Natural killer cell treated with Interleukin-12 subunit alpha and Interleukin-12 subunit beta and Interleukin-15 and Interleukin-18, amount 100 ng/mL, for 72 hours (primary cell): ENCODE measurements at places on chromosomes 6 and 20. TPM values are rescaled to one million over a fixed set of nuclear protein-coding genes. Genes with fewer than 3 reads are reported as not detected.

GRCh38 chr20:2697768-2698167, 5.2 kb downstream of the EBF4 start:
- no peaks in the 10 kb centered on the region for H3K36me3 ChIP-seq
- no peak overlapping the region for H3K27ac ChIP-seq
- H3K4me3 ChIP-seq, result no peak overlapping the region
- no peak for DNase-seq

- H3K4me1 ChIP-seq, result peaks cover 88% of the 10 kb centered on the region
- peak overlapping the region; percentile 75 for H3K4me3 ChIP-seq
- H3K27me3 ChIP-seq, result no peaks in the 10 kb centered on the region
- no peaks in the 10 kb centered on the region for H3K36me3 ChIP-seq
- peak; percentile 67 for DNase-seq
Observed at GRCh38 chr6:136751522-136751956, 40.7 kb downstream of the MAP3K5 start.

Gene SLPI
- total RNA-seq, result 7.2 TPM

- H3K36me3 ChIP-seq, result peaks cover 5% of the 10 kb centered on the region
- H3K27me3 ChIP-seq, result no peaks in the 10 kb centered on the region
- H3K4me1 ChIP-seq, result peaks cover 2% of the 10 kb centered on the region
- H3K4me3 ChIP-seq, result no peak overlapping the region
- DNase-seq, result peak; percentile 26
Observed at GRCh38 chr20:35005463-35005961, 49.8 kb downstream of the MYH7B start.

- H3K27ac ChIP-seq, result no peak overlapping the region
- DNase-seq, result no peak
- H3K36me3 ChIP-seq, result peaks cover 5% of the 10 kb centered on the region
- H3K4me1 ChIP-seq, result no peaks in the 10 kb centered on the region
Observed at GRCh38 chr6:14889188-14889587, 356.7 kb upstream of the JARID2 start.

GRCh38 chr6:90411292-90411781, 114.7 kb upstream of the BACH2 start:
- no peak overlapping the region for H3K4me3 ChIP-seq
- H3K36me3 ChIP-seq, result no peaks in the 10 kb centered on the region
- peak overlapping the region; percentile 92 for H3K27ac ChIP-seq
- H3K27me3 ChIP-seq, result no peaks in the 10 kb centered on the region
- H3K4me1 ChIP-seq, result peaks cover 48% of the 10 kb centered on the region

DNA sequence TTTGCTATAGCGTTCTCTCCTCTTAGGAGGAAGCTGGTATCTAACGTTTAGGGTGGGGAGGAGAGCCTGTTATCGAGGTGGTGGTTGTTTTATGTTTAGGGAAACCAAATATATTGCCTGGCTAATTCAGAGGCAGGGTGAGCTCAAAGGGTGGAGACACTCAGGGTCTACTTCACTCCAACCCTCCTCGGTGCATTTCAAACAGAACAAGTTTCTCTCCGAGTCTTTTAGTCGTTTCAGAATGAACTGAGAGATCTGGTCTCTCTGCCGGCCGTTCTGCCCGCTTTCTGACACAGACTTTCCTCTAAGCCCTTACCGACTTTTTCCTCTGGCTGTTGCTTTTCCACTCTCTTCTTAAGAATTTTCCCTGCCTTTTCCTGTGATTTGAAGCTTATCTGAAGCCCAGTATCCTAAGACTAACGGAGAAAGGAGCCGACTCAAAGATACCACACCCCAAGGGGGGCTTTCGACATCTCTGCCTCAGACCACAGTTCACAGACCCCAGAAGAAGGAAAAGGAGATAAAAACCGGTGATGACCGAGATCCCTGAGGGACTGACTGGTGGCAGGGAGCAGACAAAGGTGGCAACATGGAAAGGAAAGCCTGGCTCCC, 865 bp downstream of the STK38 start:
- H3K4me3 ChIP-seq, result peak overlapping the region; percentile 95
- DNase-seq, result no peak
- peak overlapping the region; percentile 91 for H3K27ac ChIP-seq
- H3K4me1 ChIP-seq, result peaks cover 37% of the 10 kb centered on the region
- no peaks in the 10 kb centered on the region for H3K36me3 ChIP-seq
- no peaks in the 10 kb centered on the region for H3K27me3 ChIP-seq

DNA sequence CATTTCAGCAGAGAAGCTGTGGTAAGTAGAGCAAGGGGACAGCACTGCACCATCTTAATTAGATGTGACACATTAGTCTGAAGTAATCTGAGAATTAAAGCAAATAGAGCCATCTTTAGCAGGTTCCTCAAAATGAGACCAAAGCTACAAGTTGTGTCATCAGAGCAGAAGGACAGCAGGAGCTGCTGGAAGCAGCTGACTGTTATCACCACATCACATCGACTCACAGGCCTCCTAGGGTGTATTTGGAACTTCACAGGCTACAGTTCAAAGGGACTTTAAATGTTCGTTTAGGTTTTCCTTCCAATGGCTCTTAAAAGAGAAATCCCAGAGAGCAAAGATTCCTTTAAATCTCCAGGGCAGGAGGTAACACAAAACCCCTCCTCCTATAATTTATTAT, 69.5 kb downstream of the LCA5 start:
- no peaks in the 10 kb centered on the region for H3K36me3 ChIP-seq
- H3K4me3 ChIP-seq, result no peak overlapping the region
- H3K4me1 ChIP-seq, result no peaks in the 10 kb centered on the region
- no peak overlapping the region for H3K27ac ChIP-seq

- H3K4me1 ChIP-seq, result peaks cover 26% of the 10 kb centered on the region
- H3K36me3 ChIP-seq, result no peaks in the 10 kb centered on the region
- no peak overlapping the region for H3K27ac ChIP-seq
- no peaks in the 10 kb centered on the region for H3K27me3 ChIP-seq
- no peak overlapping the region for H3K4me3 ChIP-seq
- no peak for DNase-seq
Observed at GRCh38 chr6:7119272-7119801, 11.6 kb downstream of the RREB1 start.
